ENCODE measurements at places on chromosomes 7 and 10. TPM values are rescaled to one million over a fixed set of nuclear protein-coding genes. Genes with fewer than 3 reads are reported as not detected.

ELMO1 gene
- total RNA-seq, result 35.4 TPM

GRCh38 chr7:67913604-67914003 lies 917.0 kb downstream of the TYW1 start:
- DNase-seq, result no peak

GRCh38 chr7:4931943-4932342 lies 27.0 kb downstream of the MMD2 start:
- peak; percentile 72 for DNase-seq

CALD1 gene
- 218 TPM for total RNA-seq

- no peak for DNase-seq
These were observed 137.3 kb downstream of the PLXNA4 start for GRCh38 chr7:132438926-132439325.

GRCh38 chr7:30522159-30522558 lies 17.5 kb upstream of the GGCT start:
- no peak for DNase-seq
